ENCODE measurements at places on chromosomes 1 and 21. TPM values are rescaled to one million over a fixed set of nuclear protein-coding genes. Genes with fewer than 3 reads are reported as not detected.

RPS6KA1 gene
- total RNA-seq = 101 TPM

NBPF4 gene
- total RNA-seq = 0.13 TPM

ASCL5 gene
- total RNA-seq = not detected

PLPP3 gene
- 0.30 TPM for total RNA-seq

GNAT2 gene
- total RNA-seq = not detected

DCST2 gene
- total RNA-seq = 1.3 TPM

TAS1R1 gene
- total RNA-seq = not detected

DNA sequence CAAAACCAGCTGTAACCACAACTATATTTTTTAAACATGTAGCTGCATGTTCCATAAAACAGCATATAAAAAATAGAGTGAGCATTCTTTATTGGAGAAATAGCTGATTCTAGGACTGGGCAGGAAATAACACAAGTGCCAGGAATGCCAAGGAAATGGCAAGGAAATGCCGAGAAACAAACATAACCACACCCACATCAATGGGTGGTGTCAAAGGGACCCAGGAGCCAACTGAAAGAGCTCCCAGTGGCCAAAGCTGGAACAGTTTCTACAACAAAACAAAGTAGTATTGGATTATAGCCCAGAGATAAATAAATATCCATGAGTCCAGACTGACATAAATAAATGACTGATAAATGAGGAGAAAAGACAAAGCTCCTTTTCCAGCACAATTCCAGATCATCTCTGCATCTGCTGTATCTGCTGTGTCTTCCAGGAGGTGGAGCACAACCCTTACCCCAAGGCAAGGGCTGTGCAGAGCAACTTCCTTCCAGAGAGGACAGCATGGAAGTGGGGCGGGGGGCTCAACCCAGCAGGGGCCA is 28.1 kb downstream of the ADARB1 start:
- no peak overlapping the region for H3K4me3 ChIP-seq
- peaks cover 38% of the 10 kb centered on the region for H3K4me1 ChIP-seq
- H3K27me3 ChIP-seq = no peaks in the 10 kb centered on the region
- no peak for DNase-seq
- H3K36me3 ChIP-seq = no peaks in the 10 kb centered on the region

DNA sequence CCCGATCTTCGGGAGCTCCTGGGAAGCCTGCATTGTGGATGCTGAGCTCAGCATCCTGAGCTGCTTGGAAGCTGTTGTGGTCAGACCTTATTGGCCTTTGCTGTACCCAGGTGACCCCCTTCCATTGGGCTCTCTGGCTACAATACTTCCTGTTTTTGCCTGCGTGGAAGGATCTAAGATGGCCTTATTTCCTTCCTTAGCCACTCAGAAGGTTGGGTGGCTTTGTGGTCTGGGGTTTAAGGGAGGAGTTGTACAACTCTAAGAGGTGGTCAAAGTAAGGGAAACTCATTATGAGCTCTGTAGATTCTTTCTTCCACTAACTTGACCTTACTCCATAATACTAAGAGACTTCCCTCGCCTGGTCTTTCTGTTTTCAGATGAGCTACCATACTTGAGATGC is 17.7 kb downstream of the PFKFB2 start:
- no peaks in the 10 kb centered on the region for H3K36me3 ChIP-seq
- DNase-seq = no peak
- no peaks in the 10 kb centered on the region for H3K27me3 ChIP-seq
- H3K4me1 ChIP-seq = peaks cover 24% of the 10 kb centered on the region
- no peak overlapping the region for H3K4me3 ChIP-seq

DNA sequence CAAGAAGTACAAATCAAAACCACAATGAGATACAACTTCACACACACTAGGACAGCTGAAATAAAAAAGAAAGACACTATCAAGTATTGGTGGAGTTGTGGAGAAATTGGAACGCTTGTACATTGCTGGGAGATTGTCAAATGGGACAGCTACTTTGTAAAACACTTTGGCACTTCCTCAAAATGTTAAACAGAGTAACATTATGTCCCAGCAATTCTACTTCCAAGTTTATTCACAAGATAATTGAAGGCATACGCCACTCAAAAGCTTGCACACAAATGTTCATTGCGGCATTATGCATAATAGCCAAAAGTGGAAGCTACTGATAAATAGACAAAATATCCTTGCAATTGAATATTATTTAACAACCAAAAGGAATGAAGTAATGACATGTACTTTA is 199.9 kb upstream of the KCNK2 start:
- no peaks in the 10 kb centered on the region for H3K36me3 ChIP-seq
- no peaks in the 10 kb centered on the region for H3K27me3 ChIP-seq
- no peak overlapping the region for H3K4me3 ChIP-seq
- DNase-seq = no peak

GRCh38 chr1:215529111-215529510 is 38.0 kb upstream of the KCTD3 start:
- no peak overlapping the region for H3K27ac ChIP-seq
- no peaks in the 10 kb centered on the region for H3K27me3 ChIP-seq
- no peak for DNase-seq
- no peak overlapping the region for H3K4me3 ChIP-seq
- H3K4me1 ChIP-seq = no peaks in the 10 kb centered on the region
- no peaks in the 10 kb centered on the region for H3K36me3 ChIP-seq

DNA sequence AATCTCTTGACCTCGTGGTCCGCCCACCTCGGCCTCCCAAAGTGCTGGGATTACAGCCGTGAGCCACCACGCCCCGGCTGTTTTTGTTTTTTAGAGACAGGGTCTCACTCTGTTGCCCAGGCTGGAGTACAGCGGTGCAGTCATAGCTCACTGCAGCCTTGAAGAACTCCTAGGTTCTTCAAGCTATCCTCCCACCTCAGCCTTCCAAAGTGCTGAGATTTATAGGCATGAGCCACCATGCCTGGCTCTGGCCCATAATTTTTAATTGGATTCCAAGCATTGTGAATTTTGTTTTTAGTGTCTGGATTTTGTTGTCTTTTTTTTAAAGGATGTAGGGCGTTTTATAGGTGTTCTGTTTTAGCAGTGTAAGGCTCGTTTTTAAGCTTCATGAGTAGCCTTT is 28.6 kb upstream of the TXLNA start:
- H3K36me3 ChIP-seq = no peaks in the 10 kb centered on the region
- no peak for DNase-seq
- H3K4me3 ChIP-seq = no peak overlapping the region
- no peaks in the 10 kb centered on the region for H3K27me3 ChIP-seq
- H3K27ac ChIP-seq = no peak overlapping the region

- peaks cover 5% of the 10 kb centered on the region for H3K4me1 ChIP-seq
- no peak overlapping the region for H3K4me3 ChIP-seq
- no peaks in the 10 kb centered on the region for H3K36me3 ChIP-seq
- DNase-seq = no peak
- no peaks in the 10 kb centered on the region for H3K27me3 ChIP-seq
These were observed 35.3 kb upstream of the PAXBP1 start for GRCh38 chr21:32806810-32807386.

DNA sequence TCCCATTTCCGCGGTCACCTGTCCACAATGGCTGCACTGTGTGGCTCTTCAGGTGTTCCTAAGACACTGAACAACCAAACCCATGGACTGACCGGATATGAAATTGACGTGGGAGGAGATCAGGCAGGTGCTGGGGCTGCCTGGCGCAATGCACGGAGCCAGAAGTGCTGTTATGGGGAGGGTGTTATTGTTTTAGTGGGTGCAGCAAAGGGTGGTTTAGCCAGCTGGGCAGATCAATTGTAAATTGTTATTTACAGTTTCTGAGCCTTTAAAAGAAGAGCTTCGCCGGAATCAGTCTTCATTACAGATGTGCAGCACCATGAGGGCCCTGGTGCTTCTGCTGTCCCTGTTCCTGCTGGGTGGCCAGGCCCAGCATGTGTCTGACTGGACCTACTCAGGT is at the start of gene CA6:
CA6 (plus strand) TSS at position 301 of the 400 bp plus-strand sequence; CDS start at position 320, 19 bp downstream.
- H3K4me1 ChIP-seq = peaks cover 31% of the 10 kb centered on the region
- DNase-seq = no peak
- H3K27ac ChIP-seq = peak within 1 kb of the TSS; percentile 61
- H3K36me3 ChIP-seq = no peaks in the 10 kb centered on the region

DNA sequence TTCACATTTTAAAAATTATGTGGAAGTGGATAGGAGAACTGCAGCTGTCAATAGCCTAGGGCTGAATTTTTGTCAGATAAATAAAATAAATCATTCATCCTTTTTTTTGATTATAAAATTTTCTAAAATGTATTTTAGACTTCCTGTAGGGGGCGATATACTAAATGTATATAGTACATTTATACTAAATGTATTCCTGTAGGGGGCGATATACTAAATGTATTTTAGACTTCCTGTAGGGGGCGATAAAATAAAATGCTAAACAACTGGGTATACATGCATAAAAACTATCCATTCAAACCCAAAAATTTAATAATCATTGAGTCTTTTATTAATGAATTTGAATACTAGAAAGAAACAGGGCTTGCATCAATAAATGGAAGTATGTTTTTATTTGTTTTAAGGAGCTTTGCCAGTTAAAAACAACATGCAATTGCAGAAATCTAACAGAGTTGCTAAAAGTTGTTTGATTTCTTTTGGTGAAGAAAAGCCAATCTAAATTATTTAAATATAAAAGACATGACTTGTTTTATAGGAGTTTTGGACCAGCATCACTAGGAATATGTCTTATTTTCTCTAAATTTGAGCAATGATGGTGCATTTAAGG is 31.4 kb downstream of the CLCA1 start:
- DNase-seq = no peak
- peaks cover 18% of the 10 kb centered on the region for H3K4me1 ChIP-seq
- no peak overlapping the region for H3K4me3 ChIP-seq
- no peaks in the 10 kb centered on the region for H3K36me3 ChIP-seq
- H3K27ac ChIP-seq = no peak overlapping the region

- H3K36me3 ChIP-seq = no peaks in the 10 kb centered on the region
- H3K27me3 ChIP-seq = peaks cover 36% of the 10 kb centered on the region
- no peak for DNase-seq
- H3K4me3 ChIP-seq = no peak overlapping the region
- no peak overlapping the region for H3K27ac ChIP-seq
- peaks cover 8% of the 10 kb centered on the region for H3K4me1 ChIP-seq
These were observed 4.5 kb upstream of the TRIM67 start for GRCh38 chr1:231157311-231157710.

GRCh38 chr1:178457651-178458050 is 39.1 kb downstream of the CLEC20A start:
- H3K27ac ChIP-seq = no peak overlapping the region
- H3K4me3 ChIP-seq = no peak overlapping the region

GRCh38 chr1:85934516-85934915 is 222.1 kb downstream of the COL24A1 start:
- no peak overlapping the region for H3K27ac ChIP-seq
- H3K4me3 ChIP-seq = no peak overlapping the region
- H3K27me3 ChIP-seq = no peaks in the 10 kb centered on the region
- no peak for DNase-seq
- H3K4me1 ChIP-seq = no peaks in the 10 kb centered on the region
- H3K36me3 ChIP-seq = no peaks in the 10 kb centered on the region

DNA sequence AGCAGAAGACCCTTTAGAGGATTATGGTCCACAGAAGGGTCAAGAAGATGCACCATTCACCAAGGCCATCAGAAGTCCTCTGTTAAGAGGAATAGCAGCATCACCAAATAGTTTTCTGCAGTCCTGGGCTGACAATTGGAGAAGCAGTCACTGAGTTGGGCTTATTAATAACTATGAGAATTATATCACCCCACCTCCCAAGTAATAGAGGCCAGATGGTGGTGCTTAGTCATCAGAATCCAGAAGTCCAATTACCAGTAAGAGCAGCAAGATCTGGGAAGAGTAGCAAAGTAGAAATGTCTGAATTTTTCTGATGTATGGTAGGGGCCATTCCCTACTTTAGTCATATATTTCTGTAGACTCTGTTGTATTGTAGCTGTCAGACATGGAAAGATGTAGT is 6.1 kb upstream of the PSMA5 start:
- H3K36me3 ChIP-seq = no peaks in the 10 kb centered on the region
- peaks cover 1% of the 10 kb centered on the region for H3K4me1 ChIP-seq
- H3K4me3 ChIP-seq = no peak overlapping the region
- H3K27me3 ChIP-seq = peaks cover 4% of the 10 kb centered on the region

GRCh38 chr21:36507397-36508018 is 27.6 kb upstream of the CLDN14 start:
- DNase-seq = no peak
- H3K4me1 ChIP-seq = peaks cover 3% of the 10 kb centered on the region
- H3K27ac ChIP-seq = no peak overlapping the region

GRCh38 chr1:244060686-244061085 is 9.6 kb downstream of the ZBTB18 start:
- DNase-seq = no peak
- H3K4me3 ChIP-seq = no peak overlapping the region
- H3K27ac ChIP-seq = no peak overlapping the region
- no peaks in the 10 kb centered on the region for H3K27me3 ChIP-seq

All from T-cell (primary cell).